ENCODE measurements at places on chromosomes 12 and 14. TPM values are rescaled to one million over a fixed set of nuclear protein-coding genes. Genes with fewer than 3 reads are reported as not detected.

IAPP gene
- not detected for total RNA-seq

BEST3 gene
- not detected for total RNA-seq

PTPRB gene
- total RNA-seq, result 0.88 TPM

TAS2R9 gene
- not detected for total RNA-seq

RCOR1 gene
- total RNA-seq, result 12.4 TPM

TAS2R46 gene
- not detected for total RNA-seq

ABCC9 gene
- total RNA-seq, result 3.6 TPM

CDC42BPB gene
- total RNA-seq, result 71.1 TPM

RND1 gene
- 0.39 TPM for total RNA-seq

LRIG3 gene
- 17.5 TPM for total RNA-seq

COCH gene
- 0.20 TPM for total RNA-seq

HOXC11 gene
- not detected for total RNA-seq

GALNT4 gene
- 8.5 TPM for total RNA-seq

NKX2-1 gene
- total RNA-seq, result not detected

ZNF891 gene
- 1.00 TPM for total RNA-seq

CISTR gene
- total RNA-seq, result not detected

CSRP2 gene
- total RNA-seq, result 12.5 TPM

DHRS2 gene
- not detected for total RNA-seq

BIN2 gene
- total RNA-seq, result not detected

CABP1 gene
- 0.44 TPM for total RNA-seq

TPH2 gene
- total RNA-seq, result not detected

CLEC1B gene
- total RNA-seq, result not detected

NRIP2 gene
- total RNA-seq, result 0.56 TPM

INTS13 gene
- total RNA-seq, result 35.4 TPM

ESPL1 gene
- 1.1 TPM for total RNA-seq

DACT1 gene
- 6.2 TPM for total RNA-seq

PRIMA1 gene
- not detected for total RNA-seq

TMEM229B gene
- 1.9 TPM for total RNA-seq

TRIM9 gene
- 5.3 TPM for total RNA-seq

CLEC6A gene
- total RNA-seq, result not detected

All from cardiac ventricle fibroblast (primary cell).